ENCODE measurements at places on chromosomes 1 and 21.

- no peak for DNase-seq
- no peak overlapping the region for H3K4me3 ChIP-seq
- H3K27ac ChIP-seq, result no peak overlapping the region
- no peaks in the 10 kb centered on the region for H3K4me1 ChIP-seq
- no peaks in the 10 kb centered on the region for H3K36me3 ChIP-seq
- H3K27me3 ChIP-seq, result no peaks in the 10 kb centered on the region
Observed at GRCh38 chr1:45250544-45250943, 44.1 kb upstream of the ZSWIM5 start.

GRCh38 chr1:199279872-199280645, 641.2 kb downstream of the PTPRC start:
- no peaks in the 10 kb centered on the region for H3K4me1 ChIP-seq
- H3K27ac ChIP-seq, result no peak overlapping the region
- no peak for DNase-seq
- H3K27me3 ChIP-seq, result no peaks in the 10 kb centered on the region
- no peak overlapping the region for H3K4me3 ChIP-seq

DNA sequence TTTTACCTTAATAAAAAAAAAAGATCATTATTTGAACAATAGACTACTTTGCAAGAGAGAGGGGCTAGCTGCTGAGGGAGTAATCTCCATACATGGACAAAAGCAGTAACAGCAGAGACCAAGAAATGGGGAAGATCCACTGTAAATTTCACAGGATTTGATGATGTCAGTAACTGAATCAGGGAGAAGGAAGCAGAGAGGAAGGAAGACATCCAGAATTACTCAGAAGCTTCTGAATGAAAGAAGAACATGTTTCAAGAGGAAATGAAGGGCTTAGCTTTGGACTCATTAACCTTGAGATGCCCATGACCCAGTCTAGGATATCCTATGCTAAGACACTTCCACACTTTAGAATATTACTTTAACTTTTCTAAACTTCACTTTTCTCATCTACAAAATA, 60.4 kb downstream of the SLC44A5 start:
- no peak overlapping the region for H3K4me3 ChIP-seq
- DNase-seq, result no peak
- H3K4me1 ChIP-seq, result no peaks in the 10 kb centered on the region
- H3K27me3 ChIP-seq, result no peaks in the 10 kb centered on the region
- H3K36me3 ChIP-seq, result no peaks in the 10 kb centered on the region

DNA sequence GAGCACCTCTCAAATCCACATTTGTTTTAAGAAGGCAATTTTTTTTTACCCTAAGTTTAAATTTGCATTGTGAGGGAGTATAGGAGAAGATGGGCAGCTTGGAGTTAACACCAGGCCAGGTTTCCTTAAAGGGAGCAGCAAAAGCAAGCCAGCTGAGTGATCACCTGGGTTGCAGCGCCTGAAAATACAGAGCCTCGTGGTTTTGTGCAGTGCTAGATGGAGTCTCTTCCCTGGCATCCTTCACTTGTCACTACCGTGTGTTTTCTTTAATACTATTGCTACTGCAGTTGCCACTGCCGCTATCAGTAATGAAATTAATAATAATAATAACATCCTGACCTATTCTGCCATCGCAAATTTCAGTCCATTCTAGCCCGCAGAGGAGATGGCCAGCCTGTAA, 35.2 kb upstream of the VAV3 start:
- no peaks in the 10 kb centered on the region for H3K4me1 ChIP-seq
- H3K27me3 ChIP-seq, result no peaks in the 10 kb centered on the region
- H3K36me3 ChIP-seq, result no peaks in the 10 kb centered on the region
- no peak overlapping the region for H3K4me3 ChIP-seq
- no peak for DNase-seq

GRCh38 chr1:193348769-193349535, 162.5 kb upstream of the B3GALT2 start:
- no peak overlapping the region for H3K27ac ChIP-seq
- no peak for DNase-seq
- H3K4me1 ChIP-seq, result no peaks in the 10 kb centered on the region

- no peak overlapping the region for H3K4me3 ChIP-seq
- H3K27ac ChIP-seq, result no peak overlapping the region
- no peaks in the 10 kb centered on the region for H3K27me3 ChIP-seq
- no peak for DNase-seq
- H3K4me1 ChIP-seq, result no peaks in the 10 kb centered on the region
Observed at GRCh38 chr1:194908643-194909042, 1699.6 kb downstream of the KCNT2 start.

DNA sequence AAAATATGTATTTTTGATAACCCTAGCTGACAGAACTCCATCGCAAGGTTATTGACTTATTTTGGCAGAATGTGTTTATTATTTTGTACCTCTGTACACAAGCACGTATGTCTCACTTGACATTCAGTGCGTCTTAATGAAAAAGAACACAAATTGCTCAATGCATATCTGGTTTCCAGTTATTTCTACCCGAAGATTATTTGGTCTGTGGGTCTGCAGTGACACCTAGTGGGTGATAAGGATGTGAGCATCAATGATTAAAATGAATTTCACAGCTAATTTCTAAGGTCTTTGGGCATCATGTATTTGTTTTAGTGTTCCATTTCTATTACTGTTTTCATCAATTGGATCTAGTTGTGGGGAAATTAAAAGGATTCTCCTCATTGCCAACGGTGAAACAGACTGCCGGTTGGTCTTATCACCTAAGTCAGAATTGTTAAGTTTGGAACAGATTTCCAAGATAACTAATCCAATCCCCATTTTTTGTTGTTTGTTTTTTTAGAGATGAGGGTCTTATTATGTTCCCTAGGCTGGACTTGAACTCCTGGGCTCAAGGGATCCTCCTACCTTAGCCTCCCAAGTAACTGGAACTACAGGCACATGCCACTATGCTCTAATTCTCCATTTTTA, 13.9 kb downstream of the DDX20 start:
- no peaks in the 10 kb centered on the region for H3K27me3 ChIP-seq
- no peak overlapping the region for H3K4me3 ChIP-seq
- no peaks in the 10 kb centered on the region for H3K36me3 ChIP-seq
- H3K27ac ChIP-seq, result no peak overlapping the region
- H3K4me1 ChIP-seq, result no peaks in the 10 kb centered on the region

DNA sequence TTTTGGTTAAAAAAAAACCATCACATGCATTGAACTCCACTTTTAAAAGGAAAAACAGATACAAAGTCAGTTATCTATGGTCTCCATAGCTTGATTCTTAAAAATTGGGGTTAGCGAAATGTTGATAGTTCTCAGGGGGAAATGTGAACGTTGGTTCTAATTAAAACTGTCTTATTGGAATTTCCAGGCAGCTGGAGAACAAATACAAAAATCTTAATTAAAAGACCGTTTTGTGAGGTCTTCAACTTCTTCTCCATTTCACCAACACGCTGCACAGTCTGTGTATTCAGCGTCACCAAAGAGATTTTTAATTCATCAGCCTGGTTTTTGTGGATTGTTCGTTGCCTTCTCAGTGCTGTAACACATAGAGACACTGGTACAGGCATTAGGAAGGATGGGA, 99.3 kb upstream of the COA6 start:
- H3K27ac ChIP-seq, result no peak overlapping the region
- DNase-seq, result no peak
- no peaks in the 10 kb centered on the region for H3K27me3 ChIP-seq

- no peak overlapping the region for H3K27ac ChIP-seq
- no peaks in the 10 kb centered on the region for H3K27me3 ChIP-seq
- no peaks in the 10 kb centered on the region for H3K36me3 ChIP-seq
- no peak for DNase-seq
- H3K4me1 ChIP-seq, result no peaks in the 10 kb centered on the region
Observed at GRCh38 chr21:28675331-28676041, 317.2 kb downstream of the LTN1 start.

DNA sequence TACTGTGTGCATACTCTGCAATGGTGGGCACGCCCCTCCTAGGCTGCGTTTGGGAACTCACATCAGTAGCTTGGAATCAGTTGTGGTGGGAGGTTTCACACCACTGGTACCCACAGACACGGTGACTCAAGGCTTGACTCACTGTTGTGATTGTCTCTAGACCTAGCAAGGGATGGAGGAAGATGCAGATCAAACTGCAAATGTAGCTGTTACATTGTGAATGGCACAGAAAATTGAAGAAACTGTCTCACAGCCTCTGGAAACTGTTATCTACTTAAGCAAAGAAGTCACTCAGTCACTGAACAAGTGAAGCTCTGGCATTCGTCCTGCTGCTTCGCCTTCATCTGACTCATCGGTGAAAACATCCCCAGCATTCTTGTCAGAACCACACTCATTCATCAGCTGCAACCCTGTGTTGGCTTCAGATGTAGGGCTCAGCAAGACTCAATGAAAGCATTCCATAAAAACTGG, 59.5 kb downstream of the POFUT2 start:
- no peaks in the 10 kb centered on the region for H3K36me3 ChIP-seq
- no peaks in the 10 kb centered on the region for H3K4me1 ChIP-seq
- H3K27me3 ChIP-seq, result no peaks in the 10 kb centered on the region
- no peak for DNase-seq

DNA sequence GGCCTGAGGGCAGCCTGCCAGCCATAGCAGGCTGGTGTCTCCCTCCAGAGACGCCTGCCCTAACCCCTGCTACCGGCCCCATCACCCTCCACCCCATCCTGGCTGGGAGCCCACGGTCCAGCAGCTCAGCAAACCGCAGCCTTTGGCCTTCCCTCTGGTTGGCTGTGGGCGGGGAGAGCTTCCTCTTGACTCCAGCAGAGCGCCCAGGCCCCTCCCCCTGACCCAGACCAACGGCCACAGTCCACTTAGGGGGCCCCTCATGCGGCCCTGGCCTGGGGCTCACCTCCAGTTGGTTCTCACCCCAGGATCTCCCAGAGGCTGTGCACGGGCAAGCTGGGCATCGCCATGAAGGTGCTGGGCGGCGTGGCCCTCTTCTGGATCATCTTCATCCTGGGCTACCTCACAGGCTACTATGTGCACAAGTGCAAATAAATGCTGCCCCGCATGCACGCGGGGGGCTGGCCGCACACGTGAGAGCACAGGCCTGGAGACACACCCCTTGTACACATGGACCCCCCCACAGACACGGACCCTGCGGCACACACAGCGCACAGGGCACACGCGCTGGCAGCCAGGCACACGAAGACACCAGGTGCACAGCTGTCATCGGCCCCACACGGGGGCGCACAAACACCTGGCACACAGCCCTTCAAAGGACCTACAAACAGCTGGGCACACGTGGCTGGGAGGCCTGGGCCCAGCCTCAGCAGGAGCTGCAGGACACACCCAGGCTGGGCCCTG, 3.1 kb downstream of the SMIM1 start:
- H3K4me1 ChIP-seq, result peaks cover 15% of the 10 kb centered on the region
- H3K4me3 ChIP-seq, result no peak overlapping the region
- H3K27me3 ChIP-seq, result no peaks in the 10 kb centered on the region
- DNase-seq, result no peak
- H3K36me3 ChIP-seq, result peaks cover 7% of the 10 kb centered on the region
- H3K27ac ChIP-seq, result no peak overlapping the region

- H3K27me3 ChIP-seq, result no peaks in the 10 kb centered on the region
- DNase-seq, result peak; percentile 67
- no peak overlapping the region for H3K27ac ChIP-seq
- no peak overlapping the region for H3K4me3 ChIP-seq
- H3K4me1 ChIP-seq, result no peaks in the 10 kb centered on the region
Observed at GRCh38 chr1:90402893-90403849, 313.9 kb downstream of the BARHL2 start.

DNA sequence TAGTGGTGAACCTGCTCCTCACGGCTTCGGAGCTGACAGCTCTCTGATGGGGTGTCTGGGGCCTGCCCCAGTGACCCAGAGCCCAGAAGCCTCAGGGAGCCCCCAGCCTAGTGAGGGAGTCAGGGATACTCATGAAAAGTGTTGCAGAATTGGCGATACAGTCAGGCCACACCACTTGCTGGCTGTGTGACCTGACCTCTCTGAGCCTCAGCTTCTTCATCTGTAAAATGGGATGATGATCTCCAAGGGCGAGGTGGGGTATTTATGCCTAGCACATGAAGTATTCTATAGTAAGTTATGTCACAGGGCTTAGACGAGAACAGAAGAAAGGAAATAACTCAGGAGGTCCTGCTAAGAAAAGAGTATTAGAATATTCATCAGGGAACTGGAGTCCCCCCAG, 1.6 kb downstream of the TMEM51 start:
- peak overlapping the region; percentile 96 for H3K4me3 ChIP-seq
- H3K27ac ChIP-seq, result peak overlapping the region; percentile 93
- no peaks in the 10 kb centered on the region for H3K4me1 ChIP-seq
- no peaks in the 10 kb centered on the region for H3K36me3 ChIP-seq

DNA sequence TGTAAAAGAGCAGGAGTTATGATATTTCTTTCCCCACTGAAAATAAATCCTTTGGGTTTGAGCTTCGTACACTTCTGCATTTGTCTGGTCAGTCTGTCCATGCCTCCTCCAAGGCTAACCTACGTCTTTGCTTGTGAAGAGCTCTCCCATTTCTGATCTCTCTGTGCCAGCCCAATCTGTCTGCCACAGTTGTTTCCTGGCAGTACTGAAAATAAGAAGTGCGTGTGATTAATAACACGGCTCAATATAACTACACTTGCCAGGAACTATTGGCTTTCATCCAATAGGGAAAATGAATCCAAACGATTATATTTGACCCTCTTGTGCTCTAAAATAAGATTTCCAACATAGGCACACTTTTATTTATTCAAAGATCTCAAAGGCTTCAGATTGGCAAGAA, 19.2 kb upstream of the COL24A1 start:
- no peaks in the 10 kb centered on the region for H3K36me3 ChIP-seq
- DNase-seq, result no peak
- no peaks in the 10 kb centered on the region for H3K27me3 ChIP-seq
- no peak overlapping the region for H3K27ac ChIP-seq
- H3K4me3 ChIP-seq, result no peak overlapping the region

DNA sequence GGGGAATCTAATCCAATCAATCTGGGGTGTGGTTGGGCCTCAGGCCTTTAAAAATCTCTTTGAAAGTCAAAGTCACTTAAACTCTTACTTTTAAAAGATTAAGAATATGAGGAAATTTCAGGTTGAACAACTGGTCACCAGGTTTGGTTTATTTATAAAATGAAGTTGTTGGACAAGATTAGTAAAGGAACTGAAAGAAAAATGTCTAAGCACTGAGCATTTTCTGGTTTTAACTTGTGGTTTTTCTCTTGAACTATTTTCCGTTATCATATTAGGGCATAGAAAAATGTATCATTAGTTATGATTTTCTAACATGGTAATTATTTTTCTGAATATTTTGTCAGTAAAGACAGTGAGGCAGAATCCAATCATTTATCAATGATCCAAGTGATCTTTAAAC, 49.6 kb downstream of the RGS2 start:
- no peak for DNase-seq
- no peaks in the 10 kb centered on the region for H3K27me3 ChIP-seq
- no peak overlapping the region for H3K4me3 ChIP-seq
- no peaks in the 10 kb centered on the region for H3K36me3 ChIP-seq
- no peaks in the 10 kb centered on the region for H3K4me1 ChIP-seq

DNA sequence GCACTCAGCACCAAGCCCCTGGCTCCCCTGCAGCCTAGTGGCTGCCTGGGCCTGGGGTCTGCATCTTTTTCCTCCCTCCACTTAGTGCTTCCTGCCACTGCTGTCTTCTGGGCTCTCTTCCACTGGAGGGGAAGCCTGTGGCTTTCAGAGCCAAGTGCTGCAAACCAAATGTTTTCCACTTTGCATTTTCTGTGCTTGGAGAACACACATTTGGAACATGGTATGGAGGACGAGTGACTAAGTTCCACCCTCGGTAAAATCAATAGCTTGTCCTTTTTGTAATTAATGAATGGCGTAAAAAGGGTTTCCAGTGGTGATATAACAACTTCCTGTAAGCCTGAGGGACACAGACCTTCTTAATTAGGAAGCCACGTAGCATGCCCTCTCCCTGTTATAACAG, 10.1 kb upstream of the GPR153 start:
- no peak overlapping the region for H3K27ac ChIP-seq
- no peaks in the 10 kb centered on the region for H3K4me1 ChIP-seq
- no peaks in the 10 kb centered on the region for H3K27me3 ChIP-seq
- H3K36me3 ChIP-seq, result no peaks in the 10 kb centered on the region
